Suppressor macrophage treated with lipopolysaccharide for 4 hours (primary cell): ENCODE measurements at places on chromosomes 3 and 15.

DNA sequence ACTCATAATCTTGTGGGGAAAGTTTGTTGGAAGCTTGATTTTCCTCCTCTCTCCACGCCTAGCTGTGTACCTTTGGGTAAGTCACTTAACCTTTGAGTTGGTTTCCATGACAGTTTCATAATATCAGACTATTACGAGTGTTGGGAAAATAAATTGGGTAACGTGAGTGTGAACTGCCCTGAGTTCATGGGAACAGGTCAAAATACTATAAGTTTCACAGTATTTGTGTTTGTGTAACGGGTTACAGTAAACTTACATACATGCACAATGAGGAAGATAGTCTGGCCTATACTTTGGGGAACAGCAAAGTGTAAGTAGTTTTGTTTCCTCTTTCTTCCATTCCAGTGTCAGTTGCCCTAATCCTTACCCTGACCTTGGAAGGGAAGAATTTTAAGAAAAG, 509.9 kb downstream of the MECOM start:
- DNase-seq, result peak; percentile 57

DNA sequence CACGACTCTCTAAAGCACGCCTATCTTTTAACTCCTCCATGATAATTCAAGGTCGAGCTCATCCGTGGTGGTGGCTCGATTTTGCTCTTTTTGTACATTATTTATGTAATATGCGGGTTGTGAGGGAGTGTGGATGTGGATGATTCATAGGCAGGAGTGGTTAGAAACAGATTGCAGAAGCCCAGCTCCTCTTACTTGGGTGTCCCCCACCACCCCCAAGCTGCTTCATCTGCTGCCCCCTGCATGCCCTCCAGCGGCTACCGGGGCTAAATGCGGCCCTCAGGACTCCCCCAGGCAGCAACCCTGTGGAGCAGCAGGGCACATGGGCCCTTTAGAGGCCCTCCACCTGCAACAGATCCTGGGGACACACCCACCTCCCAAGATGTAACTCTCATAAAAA, 111.5 kb upstream of the SELENOK start:
- no peak for DNase-seq

GRCh38 chr3:14256046-14256445, 77.4 kb downstream of the LSM3 start:
- no peak for DNase-seq

DNA sequence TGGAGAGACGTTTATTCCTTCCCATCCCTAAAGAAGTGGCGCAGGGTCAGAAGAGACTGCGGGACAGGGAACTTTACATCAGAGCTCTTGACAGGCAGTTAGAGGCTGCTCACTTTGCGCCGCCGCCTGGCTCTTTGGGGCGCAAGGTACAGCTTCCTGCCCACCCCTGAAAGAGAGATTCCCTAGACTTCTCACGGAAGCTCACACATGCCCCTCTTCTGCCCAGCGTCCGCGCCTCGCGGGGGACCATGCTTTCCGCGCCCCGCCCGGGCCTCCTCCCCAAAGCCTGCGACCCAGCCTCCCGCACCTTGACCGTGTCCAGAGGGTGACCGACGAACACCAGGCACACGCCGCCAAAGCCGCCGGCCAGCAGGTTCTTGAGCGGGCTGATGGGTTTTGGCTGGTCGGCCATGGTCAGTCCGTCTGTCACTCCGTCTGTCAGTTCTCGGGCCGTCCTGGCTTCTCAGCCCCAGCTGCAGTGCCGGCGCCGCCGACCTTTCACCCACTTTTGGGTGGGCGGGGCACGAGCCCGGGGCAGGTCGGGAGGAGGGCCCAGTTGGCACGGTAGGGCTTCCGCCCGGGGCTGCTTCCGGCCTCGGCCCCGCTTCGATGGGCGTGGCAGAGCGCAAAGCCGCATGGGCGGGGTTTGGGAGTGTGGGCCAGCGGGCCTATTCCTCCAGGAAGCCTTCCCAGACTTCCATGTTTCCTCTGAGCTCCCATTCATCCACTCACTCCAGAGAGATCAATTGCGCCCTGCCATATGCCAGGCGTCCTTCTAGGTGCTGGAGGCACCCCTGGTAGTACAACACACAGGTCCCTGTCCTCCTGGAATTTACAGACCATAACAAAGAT, at the start of gene SLC25A20:
Gene SLC25A20 (minus strand): TSS at position 500 of the 852 bp plus-strand sequence. CDS start 88 bp downstream, at position 412.
- DNase-seq, result peak; percentile 92

DNA sequence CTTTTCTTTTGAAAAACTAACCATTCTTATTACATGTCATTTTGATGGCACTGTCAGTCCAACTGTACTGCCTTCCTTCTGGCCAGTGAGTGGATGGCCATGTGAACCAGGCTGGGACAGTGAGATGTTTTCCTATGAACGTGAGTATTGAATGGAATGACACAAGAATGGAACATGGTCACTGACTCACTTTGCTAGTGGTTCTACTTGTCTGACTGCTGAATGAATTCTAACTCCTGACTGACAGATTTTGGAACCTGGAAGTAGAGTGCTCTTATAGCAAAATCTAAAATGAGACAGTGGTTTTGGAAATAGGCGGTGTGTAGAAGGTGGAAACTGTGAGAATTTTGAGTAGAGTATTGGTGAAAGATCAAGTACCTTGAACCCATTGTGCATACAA, 606.9 kb upstream of the KCNMB2 start:
- peak; percentile 31 for DNase-seq

DNA sequence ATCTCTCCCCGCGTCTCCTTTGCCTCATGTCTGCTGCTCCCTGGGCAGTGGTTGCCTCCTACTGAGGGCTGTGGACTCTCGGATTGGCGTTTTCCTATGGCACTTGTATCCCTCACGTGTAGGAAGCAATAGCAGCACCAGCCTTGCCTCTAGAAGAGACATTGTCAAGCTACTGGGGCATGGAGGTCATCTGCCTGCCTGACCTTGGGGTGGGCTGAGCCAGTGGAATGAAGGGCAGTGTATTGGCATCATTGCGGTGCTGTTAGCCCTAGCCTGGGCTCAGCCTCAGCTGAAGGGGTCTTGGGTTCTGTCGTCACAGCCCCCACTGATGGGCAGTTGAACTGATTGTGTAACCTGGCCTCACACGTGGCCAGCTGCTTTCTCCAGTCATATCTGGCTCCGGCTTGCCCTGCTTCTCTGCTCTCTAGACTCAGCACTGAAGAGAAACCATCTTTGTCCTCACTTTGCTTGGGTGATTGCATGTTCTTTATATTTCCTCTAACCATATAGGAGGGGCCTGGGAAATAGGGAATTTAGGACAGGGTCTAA, 8.1 kb downstream of the ABCF3 start:
- no peak for DNase-seq

GRCh38 chr3:36833160-36833814, 68.9 kb upstream of the DCLK3 start:
- no peak for DNase-seq

DNA sequence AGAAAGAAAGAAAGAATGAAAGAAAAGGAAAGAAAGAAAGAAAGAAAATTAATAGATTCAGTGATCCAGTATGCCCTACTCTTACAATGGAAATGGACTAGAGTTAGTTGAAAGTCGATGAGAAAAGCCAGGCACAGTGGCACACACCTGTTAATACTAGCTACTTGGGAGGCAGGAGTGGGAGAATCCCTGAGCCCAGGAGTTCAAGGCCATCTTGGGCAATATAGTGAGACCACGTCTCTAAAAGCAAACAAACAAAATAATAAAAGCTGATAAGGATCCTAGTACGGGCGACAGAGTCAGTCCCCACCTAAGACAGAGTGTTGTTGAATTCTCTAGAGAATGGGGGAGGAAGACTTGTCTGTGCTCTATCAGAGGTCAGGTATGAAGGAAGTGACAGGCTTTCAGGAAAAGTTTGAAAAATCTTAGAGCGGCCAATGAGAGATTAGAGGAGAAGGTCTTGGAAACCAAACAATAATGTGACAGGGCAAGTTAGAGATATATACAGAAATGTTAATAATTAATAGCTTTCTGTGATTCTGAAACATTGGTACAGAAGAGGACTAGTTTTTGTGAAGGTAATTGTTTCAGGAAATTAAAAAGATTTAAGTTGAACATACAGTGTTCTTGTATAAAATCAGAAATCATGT, 117.9 kb upstream of the PTX3 start:
- DNase-seq, result no peak

DNA sequence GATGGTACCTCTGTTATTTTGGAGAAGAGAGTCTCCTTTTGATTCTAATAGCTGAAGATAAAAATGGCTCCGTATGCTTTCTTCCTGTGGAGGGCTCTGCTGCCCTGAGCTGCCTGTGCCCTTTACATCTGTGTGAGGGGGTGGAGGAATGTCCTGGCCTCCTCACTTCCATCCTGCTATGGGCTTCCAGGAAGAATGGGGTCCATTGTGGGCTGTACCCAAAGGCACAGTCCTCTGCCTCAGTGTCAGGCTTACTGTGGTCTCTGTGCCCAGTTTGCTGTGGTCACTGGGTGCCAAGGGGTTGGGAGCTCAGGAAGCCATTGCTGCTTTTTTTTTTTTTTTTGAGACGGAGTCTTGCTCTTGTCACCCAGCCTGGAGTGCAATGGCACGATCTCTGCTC, 14.4 kb downstream of the DAG1 start:
- no peak for DNase-seq

DNA sequence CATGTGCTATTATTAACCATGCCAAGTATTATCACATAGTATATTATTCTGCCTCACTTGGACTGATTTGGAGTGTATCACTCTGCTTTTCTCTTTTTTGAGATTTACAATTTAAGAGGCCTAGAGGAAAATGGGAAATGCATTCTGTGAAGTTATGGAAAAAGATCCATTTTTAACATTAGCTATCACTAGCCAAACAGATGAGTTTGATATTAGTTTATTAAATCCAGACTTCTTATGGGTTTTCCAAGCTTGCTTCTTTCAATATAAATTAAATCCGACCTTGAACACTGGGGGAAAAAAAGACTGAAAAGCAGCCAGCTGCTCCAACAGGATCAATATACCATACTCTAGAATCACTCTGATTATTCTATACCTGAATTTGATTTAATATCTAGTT, 30.1 kb upstream of the PLOD2 start:
- DNase-seq, result no peak

DNA sequence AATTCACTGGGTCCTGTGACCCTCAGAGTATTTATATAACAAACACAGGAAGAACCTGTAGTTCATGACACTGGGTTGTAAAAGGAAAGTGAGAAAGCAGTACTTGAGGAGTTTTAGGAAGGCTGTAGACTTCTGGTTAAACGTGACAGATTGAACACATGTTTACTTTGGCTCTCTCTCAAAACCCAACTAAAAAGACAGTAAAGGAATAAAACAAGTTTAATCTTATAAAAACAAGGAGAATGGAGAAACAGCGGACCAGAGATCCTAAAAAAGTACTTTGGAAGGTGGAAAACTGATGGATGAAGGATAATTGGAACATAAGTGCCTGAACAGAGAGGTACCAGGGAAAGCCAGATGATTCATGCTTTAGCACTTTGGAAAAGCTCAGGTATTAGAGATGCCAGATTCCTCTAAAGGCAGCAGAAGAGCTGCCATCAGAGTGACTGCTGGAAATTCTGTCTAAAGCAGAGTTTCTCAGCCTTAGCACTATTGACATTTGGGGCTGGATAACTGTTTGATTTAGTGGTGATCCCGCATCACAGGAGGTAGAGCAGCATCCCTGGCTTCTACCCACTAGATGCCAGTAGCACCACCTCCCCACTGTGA, 182.9 kb upstream of the RORA start:
- no peak for DNase-seq

DNA sequence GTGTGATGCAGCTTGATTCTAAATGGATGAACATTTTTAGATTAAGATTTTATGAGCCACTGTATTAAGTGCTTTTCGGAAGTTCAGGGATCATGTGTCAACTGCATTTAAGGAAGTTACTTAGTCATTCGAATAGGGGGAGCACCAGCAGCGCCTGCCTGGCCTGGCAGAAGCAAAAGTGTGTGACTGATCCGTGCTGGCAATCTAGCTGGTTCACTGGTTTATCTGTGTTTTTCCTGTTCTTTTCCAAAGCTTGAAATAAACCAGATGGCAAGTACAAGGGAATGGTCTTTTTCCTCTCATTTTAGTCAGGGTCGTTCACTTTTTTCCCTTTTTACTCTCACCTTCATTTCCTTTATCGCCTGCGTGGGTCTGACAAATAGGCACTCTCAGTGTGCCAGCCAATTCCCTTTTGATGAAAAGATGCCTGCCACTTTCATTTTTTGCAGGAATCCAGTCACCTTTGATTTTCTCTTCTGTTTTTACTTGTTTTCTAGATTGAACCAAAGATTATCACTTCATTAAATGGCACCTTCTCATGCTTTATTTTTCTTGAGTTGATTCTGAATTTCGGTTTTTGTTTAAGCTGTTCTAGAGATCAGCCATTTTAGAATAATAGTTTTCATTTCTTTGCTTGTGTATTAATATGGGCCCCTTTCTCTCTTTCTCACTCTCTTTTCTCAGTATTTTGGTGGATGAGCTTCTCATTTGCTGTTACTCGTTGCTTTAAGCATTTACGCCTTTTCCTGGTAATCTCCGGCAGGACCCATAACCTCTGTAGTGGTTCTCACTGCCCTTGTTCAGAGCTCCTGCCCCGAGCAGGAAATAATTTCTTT, 2.8 kb downstream of the ABHD2 start:
- DNase-seq, result peak; percentile 87

GRCh38 chr15:90638201-90638691, 78.9 kb upstream of the BLM start:
- DNase-seq, result no peak

DNA sequence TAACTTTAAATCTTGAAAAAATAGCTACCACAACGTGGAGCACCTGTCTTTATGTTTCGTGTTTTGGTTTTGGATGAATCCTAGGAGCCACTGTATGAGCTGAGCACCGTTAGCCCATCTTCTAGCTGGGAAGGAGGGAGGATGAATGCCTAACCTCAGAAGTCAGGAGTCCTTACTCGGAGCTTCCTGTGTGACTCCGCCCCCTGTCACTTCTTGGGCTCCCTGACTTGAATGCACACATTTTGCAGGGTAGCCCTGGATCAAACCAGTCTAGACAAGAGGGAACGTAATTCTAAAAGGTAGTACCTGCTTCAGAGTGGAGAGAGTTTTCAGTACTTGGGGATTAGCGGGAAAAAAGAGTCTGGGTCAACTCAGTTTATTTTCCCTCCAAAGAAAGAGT, 5.3 kb downstream of the GABRA5 start:
- DNase-seq, result no peak

DNA sequence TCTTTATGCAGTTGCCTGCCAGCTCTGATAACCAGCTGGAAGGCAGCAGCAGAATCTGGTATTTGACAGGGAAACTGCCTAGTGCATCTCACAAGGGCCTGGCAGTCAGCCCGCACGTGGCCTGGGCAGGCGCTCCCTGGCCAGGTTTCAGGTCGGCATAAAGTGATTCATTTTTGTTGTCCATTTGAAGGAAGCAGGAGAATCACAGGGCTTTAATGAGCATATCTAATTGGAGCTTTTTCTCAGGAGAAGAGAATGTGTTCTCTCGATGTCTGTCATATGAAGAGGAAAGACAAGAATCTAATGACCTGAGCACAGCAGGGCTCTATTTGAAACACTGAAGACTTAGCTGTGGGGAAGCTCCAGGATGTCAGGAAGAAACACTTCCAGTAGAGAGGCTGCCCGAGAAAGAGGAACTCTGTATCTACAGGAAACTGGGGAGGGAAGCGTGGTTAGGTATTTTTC, 98.8 kb upstream of the MB21D2 start:
- peak; percentile 12 for DNase-seq
